Brain pericyte (primary cell): ENCODE measurements at places on chromosomes 3 and 15.

DNA sequence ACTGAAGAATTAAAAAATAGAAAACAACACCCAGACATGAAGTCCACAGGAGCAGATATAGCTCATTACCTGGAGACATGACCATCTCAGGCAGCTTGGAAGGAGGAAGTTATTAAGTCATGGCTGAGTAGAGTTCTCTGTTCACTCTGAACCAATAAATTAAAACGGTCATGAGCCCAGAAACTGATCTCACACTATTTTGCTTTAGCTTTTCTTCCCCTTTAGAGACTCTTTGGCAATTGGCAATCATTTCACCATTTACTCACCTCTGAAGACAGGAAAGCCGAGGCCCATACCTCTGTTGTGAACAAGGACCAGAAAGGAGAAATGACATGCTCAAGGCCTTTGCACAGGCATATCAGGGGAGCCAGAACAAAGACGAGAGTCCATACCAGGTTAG, 26.6 kb downstream of the CLDN18 start:
- no peak for DNase-seq

- no peak for DNase-seq
Measured at GRCh38 chr15:20344601-20345400, 196.8 kb downstream of the GOLGA6L6 start.

GRCh38 chr15:34755419-34755773, 598 bp upstream of the GJD2 start:
- no peak for DNase-seq

DNA sequence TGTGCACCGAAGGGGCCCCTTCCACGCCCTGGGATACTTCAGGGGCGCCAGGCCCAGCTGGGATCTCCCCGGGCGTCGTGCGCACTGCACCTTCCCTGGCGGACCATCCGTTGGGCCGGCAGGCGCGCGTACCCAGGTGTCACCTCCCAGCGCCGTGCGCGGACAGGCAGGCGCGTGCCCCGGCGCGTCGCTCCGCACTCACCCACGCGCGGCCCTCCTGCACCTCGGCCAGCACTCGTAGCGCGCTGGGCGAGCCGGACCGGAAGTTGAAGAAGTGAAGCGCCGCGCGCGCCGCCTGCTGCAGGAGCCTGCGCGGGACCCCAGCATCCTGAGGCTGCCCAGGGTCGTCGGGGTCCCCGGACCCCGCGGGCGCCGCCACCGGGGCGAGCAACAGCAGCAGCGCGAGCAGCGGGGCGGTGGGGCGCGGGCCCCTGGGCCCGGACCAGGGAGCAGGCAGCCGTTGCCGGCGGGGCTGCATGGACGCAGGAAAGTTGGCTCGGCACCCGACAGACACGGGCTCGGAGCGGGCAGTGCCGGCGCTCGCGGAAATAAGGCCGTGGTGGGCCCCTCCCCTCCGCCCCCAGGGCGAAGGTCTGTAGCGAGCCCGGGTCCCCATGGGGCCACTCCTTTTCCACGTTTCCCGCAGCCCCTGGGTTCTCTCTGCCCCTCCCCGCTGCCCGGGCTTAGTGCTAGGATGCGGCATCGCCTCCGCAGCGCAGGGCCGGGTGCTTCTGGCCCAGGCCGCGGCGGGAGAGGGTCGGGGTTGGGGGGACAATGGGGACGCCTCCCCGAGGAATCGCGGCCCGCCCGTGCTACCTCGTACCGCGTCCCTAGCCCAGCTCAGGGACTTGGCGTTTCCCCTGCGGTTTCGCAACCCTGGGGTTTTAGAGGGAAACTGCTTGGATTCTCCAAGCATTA, at the start of gene RARRES1:
TSS of gene RARRES1 (minus strand) at position 520 of the 918 bp plus-strand sequence. CDS start at position 478, 42 bp downstream.
- DNase-seq: no peak

GRCh38 chr3:175355801-175356335, 496.7 kb downstream of the NAALADL2 start:
- no peak for DNase-seq

- DNase-seq: no peak
Measured at GRCh38 chr15:48604567-48604966, 40.9 kb downstream of the FBN1 start.

- DNase-seq: no peak
Measured at GRCh38 chr3:130960139-130960795, 66.4 kb downstream of the ASTE1 start.

DNA sequence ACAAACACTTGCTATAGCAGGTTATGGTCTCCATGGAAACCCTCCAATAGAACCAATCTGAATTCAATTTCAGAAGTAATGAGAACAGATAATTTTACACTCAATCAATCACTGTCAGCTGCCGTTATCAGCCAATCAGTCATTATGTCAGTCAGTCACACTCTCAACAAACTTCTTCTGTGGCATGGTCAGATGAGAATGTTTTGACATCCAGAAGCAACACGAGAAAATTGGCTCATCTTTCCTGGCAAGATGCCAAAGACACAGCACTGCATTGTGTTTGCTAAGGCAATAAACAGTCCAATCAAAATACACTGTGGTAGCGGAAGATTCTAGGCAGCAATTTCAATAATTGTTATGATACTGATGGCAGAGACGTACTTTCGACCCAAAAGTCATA, 190.7 kb downstream of the RORA start:
- peak; percentile 63 for DNase-seq
